ENCODE measurements at places on chromosomes 6 and 20.

DNA sequence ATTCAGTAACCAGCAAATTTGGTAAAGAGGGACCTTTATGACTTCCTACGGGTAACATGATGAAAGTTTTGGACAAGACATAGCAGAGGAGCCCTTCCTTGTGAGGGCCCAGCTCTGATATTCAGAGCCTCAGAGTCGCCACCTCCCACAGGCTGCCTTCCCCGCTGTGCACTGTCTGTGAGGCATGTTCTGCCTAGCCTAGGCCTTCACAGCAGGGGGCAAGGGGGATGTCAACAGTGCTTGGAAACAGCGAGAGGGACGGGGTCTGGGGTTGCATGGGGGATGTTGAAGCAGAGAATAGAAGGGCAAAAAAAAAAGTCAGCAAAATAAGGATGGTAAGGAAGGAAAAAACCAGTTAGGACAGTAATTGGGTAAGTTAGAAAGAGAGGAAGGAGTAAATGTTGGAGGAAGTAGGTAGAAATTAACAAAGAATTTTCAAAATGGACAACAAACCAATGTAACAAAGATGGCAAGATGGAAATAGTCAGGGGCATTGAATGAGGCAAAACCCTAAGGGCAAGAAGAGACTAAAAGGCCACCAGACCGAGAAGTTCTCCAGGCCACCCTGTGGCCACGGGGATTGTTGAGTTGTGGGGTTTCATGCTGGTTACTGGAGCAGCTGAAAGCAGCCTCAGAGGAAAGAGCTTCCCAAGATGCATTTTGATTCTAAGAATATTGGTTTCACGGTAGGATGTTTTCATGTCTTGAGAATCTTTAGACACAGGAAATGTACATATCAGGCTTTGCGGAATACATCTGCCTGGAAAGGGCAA is 139.8 kb downstream of the LY86 start:
- DNase-seq = no peak

DNA sequence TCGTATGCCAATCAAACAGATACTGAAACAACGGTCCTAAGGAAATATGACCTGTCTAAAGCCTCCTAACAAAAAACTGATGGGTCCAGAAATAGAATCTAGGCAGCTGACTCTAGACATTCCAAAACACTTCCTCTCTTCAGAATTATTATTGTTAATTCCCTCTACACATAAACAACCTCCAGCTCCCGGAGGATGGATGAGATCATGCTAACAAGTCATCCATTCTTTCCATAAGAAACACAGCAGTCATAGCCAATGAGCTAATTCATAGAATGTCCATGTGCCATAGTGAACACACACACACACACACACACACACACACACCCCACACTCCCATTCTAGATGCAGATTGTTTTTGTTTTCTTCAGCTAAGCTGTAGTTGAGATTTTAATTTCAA is 44.3 kb downstream of the HDGFL1 start:
- DNase-seq = no peak

GRCh38 chr6:30263734-30264133 is 50.5 kb upstream of the TRIM26 start:
- DNase-seq = no peak

- DNase-seq = no peak
Observed at GRCh38 chr6:122061855-122062254, 337.6 kb upstream of the HSF2 start.

- DNase-seq = no peak
Observed at GRCh38 chr6:134878136-134878535, 71.8 kb downstream of the ALDH8A1 start.

DNA sequence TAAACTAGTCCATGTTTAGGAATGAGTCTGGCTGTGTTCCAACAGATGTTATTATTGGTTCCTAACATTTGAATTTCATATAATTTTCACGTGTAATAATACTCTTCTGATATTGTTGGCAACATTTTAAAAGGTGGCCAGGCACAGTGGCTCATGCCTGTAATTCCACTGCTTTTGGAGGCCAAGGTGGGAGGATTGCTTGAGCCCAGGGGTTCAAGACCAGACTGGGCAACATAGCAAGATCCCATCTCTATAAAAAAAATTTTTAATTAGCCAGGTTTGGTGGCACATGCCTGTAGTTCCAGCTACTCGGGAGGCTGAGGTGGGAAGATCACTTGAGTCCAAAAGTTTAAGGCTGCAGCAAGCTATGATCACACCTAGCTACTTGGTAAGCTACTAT is 116.2 kb downstream of the MTHFD1L start:
- no peak for DNase-seq

DNA sequence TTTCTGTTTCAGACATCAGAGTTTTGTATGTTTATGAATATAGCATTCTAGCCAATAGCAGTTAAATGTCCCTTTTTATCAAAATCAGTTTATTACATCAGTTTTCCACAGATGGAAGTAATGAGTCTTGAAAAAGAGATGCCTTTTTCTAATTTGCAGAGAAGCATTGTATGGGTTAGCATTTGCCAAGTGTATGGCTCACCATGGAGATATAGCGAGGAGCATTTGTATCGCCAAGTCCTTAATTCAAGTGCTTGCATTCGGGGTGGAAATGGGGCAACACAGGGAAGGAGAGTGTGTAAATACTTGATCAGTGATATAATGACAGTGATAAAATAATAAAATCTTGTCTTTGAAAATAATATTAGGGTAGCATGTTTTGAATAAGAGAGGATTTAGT is 42.9 kb downstream of the TXLNB start:
- DNase-seq = no peak

DNA sequence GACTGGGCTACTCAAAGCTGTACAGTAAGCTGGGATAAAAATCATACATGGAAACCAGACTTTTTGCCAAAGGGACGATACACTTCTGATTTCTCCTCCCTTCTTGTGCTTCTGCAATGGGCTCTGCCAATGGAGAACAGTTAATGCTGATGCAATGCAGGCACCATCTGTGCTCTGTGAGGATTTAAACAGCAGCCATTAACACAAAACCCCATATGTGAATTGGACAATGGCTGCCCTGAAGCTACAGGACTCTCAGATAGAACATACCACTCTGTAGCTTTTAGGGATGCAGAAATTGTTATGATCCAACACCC is 71.9 kb downstream of the GJA10 start:
- DNase-seq = no peak

DNA sequence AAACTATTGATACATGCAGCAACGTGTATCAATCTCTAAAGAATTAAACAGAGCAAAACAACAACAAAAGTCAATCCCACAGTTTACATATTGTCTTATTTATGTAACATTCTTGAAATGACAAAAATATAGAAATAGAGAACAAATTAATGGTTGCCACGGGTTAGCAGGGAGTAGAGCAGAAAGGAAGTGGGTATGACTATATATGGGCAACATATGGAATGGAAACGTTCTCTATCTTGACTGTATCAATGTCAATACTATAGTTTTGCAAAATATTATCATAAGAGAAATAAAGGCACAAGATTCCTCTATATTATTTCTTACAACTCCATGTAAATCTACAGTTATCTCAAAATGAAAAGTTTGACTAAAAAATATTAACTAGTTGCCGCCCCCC is 12.8 kb downstream of the AK9 start:
- no peak for DNase-seq

- DNase-seq = no peak
Observed at GRCh38 chr20:3183896-3184612, 10.7 kb upstream of the LZTS3 start.

DNA sequence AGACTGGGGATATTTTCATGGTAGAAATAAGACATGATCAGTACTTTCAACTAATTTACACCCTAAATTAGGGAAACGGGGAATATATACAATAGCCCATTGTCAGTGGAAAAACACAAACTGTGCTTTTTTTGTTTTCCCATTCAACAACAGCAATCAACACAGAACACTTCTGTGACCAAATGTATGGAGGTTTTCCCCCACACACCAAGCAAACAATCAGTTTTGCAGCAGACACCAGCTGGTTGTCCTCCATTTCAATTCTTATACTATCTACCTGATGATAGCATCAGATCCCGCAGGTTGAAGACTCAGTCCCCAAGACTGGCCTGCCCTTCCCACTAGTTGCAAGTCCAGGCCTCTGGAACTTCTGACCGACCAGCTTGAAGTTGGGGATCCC is 4.5 kb downstream of the HINT3 start:
- DNase-seq = no peak

- DNase-seq = no peak
Observed at GRCh38 chr6:143872201-143872600, 7.9 kb downstream of the ZC2HC1B start.

DNA sequence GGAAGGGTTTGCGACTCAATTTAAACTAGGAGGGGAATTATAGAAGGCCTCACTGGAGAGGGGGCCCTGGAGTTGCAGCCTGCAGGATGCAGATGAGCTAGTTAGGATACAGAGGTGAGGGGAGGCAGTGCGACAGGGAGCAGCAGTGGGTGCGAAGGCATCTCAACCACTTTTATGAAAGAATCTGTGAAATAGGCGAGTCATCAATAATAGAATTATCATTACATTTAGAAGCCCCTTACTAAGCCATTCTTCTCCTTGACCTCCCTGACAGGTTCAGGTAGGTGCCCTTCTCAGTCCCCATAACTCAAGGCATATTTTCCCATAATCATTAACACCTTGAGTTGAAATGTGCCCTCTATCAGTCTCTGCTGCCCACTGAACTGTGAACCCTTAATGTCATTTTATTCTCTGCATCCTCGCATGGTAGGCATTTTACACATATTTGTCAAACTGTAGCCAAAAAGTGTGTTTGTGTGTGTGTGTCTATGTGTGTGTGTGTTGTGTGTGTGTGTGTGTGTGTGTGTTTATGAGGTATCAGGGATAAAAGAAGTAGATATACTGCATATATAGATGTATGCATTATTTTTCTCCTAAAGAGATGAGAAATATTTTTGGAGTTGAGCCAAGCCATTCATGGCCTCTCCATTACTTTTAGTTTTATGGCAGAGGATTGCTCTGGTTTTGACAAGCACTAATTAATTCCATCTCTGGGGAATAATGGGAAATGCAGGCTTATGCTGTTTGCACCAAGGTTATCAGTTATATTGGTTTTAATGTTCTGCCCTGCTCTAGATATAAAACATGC is 898.8 kb downstream of the KIF16B start:
- DNase-seq = no peak

DNA sequence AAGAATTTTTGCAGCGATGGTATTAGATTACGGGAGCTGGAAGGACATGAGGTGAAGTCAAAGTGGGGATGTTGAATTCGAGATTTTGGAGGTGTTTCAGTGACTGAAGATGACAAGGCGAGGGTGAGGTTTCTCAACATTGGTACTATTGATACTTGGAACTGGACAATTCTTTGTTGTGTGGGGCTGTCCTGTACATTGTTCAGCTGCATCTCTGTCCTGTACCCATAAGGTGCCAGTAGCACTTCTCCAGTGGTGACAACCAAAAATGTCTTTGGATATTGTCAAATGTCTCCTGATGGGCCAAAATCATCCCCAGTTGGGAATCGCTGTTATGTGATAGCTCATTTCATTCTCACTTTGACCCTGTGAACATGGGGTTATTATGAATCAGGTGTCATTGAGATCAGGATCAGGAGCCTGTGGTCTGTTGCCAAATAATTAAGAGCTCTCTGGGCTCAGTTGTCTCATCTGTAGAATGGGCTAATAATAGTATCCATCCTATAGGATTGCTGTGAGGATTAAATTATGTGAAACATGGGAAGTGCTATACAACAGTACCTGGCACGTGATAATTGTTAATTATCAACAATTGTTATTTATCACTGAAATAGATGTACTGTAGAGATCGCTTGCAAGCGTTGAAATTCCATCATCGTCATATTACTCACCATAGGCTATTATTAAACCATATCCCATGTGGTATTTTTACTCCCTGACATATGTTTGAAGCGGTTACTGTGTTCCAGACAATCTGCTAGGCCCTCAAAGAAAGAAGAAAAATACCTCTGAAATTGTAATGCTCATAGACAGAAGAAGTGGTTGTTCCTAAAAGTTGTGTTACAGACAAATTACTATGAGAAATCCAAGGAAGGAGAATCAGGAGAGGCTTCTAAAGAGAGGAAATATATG is 48.5 kb upstream of the TTPAL start:
- no peak for DNase-seq

DNA sequence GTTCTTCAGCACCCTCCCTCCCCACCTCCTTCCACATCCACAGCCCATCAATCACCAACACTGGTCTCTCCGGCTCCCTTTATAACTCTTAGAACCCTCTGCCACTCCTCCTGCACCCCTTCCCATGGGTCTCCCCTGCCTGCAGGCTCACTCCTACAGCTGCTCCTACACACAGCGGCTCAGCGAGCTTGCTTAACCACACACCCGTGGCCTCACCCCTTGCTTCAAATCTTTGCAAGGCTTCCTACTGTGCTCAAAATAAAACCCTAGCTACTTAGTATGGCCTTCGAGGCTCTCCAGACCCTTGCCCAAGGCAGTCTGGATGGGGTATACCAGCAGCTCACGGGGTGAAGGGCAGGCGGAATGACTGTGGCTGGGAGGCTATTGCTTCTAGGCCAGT is 63.7 kb downstream of the JPH2 start:
- DNase-seq = no peak

GRCh38 chr6:158707821-158708195 is 58.0 kb downstream of the SYTL3 start:
- no peak for DNase-seq

DNA sequence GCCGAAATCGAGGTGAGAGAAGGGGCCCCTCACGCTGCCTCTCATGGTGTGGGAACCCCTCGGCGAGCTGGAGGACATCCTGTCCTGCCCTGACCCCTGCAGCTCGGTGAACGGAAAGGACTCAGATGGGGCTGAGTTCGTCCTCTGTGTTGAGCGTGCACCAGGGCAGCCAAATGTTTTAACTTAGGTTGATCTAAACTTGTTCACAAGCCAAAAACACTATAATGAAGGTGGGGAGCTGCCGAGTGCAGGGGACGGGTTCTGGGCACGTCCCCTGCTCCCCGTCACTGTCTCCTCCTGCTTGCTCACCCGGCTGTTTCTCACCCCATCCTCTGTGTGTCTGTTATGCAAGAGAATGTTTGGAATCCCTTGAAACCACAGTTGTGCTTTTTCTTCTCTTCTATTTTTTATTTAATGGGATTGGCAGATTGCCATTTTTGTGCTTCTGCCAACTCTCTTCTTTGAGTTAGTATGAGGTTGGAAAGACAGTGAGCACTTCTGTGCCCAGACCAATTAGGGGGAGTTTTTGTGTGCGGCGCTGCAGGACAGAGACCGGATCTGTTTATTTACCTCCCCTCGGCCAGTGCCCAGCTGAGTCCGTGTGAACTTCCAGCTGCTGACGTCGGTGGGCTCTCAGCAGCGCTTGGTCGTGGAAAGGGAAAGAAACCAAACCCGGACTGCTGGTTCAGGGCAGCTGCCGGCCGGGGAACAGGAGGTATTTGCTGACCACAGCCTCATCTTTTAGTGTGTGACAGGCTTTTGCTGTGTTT is 158.1 kb downstream of the DTNBP1 start:
- DNase-seq = no peak

GRCh38 chr6:137045222-137045789 is 541 bp upstream of the IL20RA start:
- DNase-seq = no peak
